Activated naive CD4-positive, alpha-beta T cell treated with Interleukin-2 at 50 U/mL for 16 hours (primary cell): ENCODE measurements at places on chromosomes 3 and 15.

- no peak for DNase-seq
Observed at GRCh38 chr3:43872301-43872700, 181.6 kb downstream of the ABHD5 start.

DNA sequence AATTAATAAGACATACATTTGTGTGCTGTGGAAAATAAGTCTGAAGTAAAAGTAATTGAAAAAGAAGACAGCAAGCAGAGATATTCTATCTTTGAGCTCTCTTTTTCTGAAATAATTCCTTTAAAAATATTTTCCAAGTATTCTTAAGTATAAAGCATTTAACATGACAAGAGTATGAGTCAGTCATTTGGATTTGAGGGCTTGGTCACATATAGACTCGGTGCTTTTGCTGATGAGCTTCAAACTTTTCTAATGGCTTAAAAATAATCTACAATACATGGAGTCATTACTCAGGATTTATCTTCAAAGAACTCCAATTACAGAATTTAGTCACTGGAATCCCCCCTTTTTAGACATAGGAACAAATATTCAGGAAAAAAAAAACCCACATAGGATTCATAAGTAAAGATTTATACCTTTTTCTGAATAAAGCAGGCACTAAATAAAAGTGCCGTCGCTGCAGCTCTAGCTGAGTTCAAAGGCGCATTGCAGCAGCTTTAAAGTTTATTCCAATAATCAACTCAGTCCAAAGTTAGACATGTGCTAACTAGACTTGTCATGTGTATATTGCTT lies 147.5 kb downstream of the CTNNB1 start:
- no peak for DNase-seq

- DNase-seq, result no peak
Observed at GRCh38 chr3:59426821-59427565, 377.2 kb upstream of the CFAP20DC start.

GRCh38 chr3:140603766-140604165 lies 74.1 kb upstream of the TRIM42 start:
- DNase-seq, result no peak

DNA sequence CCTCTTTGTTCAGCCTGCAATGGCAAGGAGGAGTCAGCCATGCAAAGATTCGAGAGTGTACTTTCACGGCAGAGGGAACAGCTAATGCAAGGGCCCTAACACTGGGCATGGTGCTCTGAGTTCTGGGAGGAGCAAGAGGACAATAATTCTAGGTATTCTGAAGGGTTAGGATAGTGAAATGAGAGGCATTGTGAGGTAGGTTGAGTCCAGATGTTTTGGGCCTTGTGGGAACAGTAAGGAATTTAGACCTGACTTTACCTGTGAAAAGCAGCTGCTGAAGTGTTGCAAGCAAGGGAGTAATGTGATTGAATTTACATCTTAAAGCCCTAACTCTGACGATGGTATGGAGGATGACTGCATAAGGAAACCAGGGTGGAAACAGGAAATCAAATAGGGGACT lies 211.6 kb downstream of the CNTN3 start:
- DNase-seq, result no peak

- DNase-seq, result peak; percentile 52
Observed at GRCh38 chr3:23810343-23811184, 4.8 kb downstream of the UBE2E1 start.

DNA sequence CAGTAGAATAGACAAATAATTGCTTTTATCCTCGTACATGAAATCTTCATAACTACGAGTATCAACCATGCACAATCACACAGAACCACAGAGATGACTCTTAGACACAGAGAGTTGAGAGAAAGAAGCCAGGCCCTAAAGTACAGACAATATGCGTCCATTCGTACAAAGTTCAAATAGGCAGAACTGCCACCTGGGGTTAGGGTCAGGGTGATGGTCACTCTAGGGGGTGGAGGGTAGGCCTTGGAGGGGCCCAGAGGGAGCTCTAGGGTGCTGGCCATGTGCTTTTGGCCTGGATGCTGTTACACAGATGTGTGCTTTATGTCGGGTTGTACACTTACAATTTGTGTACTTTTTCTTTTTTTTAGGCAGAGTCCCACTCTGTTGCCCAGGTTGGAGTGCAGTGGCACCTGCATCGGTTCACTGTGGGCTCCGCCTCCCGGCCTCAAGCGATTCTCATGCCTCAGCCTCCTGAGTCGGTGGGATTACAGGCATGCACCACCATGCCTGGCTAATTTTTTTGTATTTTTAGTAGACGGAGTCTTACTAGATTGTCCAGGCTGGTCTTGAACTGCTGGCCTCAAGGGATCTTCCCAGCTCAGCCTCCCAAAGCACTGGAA lies 65.9 kb upstream of the KLF13 start:
- no peak for DNase-seq

DNA sequence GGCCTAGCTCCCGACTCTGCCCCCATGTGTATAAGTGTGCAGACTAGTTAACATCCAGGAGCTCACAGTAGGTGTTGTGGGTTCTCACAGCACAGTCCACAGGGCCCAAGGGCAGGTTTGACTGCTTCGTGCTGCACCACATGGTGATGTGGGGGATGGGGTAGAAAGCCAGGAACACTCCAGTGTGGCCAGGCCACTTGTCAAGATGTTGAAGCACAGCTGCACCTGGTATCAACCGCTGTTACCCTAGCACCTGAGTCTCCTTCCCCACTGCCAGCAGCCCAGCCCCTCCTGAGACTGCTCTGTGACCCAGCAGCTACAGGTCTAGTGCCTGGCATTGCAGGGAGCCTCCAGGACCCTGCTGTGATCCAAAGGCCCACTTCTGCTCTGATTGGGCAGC lies 53.4 kb downstream of the CHDH start:
- no peak for DNase-seq

GRCh38 chr15:25408929-25409328 lies 29.9 kb downstream of the UBE3A start:
- no peak for DNase-seq

DNA sequence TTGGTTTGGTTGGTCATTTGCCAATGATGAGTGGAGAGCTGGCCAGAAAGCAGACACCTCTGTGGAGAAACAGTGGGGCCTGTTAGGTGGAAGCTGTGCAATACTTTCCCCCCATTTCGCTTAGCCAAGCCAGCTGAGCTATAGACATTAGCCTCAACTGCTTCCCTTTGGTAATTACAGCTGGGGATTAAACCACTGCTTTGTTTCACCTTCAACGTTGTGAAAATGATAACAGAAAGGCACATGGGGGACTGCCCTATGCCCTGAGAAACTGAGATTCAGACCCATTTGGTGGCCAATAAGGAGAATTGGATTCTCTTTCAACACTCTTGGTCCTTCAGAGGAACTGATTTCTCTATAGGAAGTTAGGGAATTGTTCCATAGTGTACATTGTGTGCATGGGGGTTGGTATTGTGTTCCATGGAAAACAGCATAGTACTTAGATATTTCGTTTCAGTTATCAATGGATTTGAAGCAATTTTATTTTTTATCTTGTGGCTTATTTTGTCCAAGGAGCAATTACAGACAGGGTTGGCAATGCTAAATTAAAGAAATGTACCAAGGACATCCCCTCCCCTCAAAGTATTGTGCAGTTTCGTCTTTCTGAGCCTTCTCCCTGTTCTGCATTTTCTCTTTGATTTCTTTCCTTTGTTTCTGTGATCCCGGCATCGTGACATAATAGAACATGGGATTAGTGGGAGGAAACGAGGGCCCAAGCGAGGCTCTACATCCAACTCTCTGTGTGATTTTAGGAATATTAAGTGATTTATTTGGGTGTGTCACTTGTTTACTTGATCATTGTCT lies 194.3 kb downstream of the FNDC3B start:
- DNase-seq, result no peak

DNA sequence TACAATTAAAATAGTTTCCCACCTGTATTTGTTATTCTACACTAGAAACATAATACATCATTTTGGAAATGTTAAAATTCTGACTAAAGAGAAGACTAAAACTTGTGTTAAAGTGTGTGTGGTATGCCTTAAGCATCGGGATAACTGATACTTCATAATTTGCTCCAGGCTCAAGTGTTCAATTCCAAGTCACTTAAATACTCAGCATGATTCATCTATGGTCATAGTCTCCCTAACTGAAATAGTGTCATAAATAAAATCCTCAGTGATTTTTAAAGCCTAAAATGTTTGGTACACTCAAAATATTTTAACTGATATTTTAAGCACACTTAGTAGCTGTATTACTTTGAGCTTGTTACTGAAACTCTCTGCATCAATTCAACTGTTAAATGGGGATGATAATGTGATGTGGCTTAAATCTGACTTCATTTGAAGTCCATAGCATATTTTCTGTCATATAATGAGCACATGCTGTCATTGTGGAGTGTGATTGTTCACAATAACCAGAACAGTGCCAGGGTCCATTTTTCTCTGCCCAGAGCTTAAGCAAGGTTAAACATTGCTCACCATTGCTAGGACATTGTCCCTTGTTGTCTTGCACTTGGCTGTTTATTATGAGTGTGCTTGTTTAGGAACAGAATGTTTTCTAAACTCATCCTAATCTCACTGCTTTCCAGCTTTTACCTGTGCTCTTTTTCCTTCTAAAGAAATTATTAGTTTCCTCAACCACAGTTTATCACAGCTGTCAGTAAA lies 122.2 kb downstream of the KLHL25 start:
- DNase-seq, result no peak

DNA sequence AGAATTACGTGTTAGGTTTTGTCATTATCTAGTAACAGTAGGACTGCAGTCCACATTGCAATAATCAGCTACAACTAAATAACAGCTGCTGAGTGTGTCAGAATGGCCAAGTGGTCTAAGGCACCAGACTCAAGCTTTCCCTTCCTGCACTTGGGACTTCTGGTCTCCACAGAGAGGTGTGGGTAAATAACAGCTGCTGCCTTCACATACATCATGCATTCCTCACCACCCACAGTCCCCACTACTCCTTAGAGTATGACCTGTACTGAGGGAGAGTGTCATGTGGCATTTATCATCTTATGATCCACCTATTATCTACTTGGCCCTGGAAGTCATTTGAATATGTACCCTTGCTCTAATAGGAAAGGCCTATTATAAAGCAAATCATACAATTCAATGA lies 22.2 kb upstream of the ZMAT3 start:
- DNase-seq, result no peak

GRCh38 chr3:101853982-101854381 lies 4.7 kb downstream of the NFKBIZ start:
- no peak for DNase-seq

- no peak for DNase-seq
Observed at GRCh38 chr15:25136119-25136518, 181.3 kb downstream of the SNRPN start.

DNA sequence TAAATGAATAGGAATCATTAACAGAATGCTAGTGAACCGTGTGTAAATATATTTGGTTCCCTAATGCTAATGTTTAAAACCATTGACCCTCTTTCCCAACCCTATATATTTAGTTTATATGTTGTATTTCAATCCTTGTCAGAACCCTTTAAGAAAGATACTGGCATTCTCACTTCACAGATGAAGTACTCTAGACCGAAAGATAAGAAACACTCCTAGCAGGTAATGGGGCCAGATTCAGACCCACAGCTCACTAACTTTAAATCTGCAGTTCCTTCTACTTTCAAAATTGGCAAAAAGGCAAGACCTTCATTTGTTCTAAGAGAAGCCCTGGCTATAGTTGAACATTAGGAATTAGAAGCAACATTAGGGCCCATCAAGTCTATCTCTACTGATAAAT lies 42.3 kb upstream of the TM4SF4 start:
- no peak for DNase-seq

DNA sequence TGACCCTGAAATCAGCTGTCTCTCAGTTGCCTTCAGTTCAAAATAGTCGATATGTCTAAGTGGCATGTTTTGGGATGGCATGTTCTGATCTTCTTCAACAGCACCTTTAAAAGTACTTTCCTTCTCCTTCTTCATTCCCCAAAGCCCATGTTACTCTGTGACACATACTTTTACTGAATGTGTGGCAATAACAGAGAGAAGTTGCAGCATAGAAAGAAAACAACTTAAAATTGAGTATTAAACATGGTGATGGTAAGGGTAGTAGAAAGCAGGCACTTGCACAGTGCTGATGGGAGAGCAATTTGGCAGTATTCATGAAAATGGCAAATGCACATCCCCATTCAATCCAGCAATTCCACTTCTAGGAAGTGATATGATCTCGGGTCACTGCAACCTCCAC lies 12.3 kb upstream of the ULK4 start:
- no peak for DNase-seq

GRCh38 chr3:128197855-128198254 lies 44.6 kb downstream of the EEFSEC start:
- DNase-seq, result no peak

- DNase-seq, result no peak
Observed at GRCh38 chr3:15294929-15295328, 37.5 kb downstream of the SH3BP5 start.

DNA sequence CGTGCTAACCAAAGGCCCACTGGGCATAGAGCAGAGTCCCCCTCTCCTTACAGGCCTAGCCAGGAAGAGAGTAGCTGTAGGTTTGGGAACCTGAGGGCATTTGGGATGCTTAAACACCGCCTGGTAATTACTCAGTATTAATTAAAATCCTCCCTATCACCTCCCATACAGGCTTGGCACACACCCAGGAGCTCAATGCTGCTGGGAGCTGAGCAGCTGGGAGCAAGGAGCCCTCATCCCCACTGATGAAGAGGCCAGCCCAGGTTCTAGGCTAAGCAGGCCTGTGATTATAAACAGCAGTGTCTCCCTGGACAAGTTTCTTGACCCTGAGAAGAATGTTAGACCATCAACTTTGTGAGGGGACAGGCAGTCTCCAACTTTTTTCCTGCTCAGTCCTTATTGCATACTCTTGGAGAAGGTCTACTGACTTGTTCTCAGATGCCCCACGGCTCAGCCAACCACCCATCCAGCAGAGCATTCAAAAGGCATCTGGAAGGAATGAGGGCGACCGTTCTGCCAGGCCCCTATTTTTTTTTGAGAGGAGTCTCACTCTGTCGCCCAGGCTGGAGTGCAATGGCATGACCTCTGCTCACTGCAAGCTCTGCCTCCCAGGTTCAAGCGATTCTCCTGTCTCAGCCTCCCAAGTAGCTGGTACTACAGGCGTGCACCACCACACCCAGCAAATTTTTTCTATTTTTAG lies 1.3 kb upstream of the PRKAR2A start:
- no peak for DNase-seq

DNA sequence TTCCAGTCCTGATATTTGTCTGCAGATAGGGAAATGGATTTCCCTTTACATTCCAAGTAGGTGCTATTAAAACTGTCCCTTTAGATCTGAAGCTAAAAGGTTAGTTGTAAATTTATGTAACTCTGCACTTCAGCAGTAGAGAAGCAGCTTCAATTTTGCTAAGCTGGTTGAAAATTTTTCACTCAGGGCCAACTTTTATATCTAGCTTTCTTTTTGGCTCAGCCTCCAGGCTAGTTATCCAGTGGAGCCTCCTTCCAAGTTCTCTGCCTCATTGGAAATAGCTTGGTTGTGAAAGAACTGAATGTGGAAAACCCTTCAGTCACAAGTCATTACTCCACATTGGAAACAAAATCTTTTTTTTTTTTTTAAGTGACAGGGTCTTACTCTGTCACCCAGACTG lies 8.2 kb upstream of the ZNF660 start:
- no peak for DNase-seq

GRCh38 chr15:48642795-48643194 lies 2.7 kb downstream of the FBN1 start:
- no peak for DNase-seq
